ENCODE measurements at places on chromosomes 5 and 9.

GRCh38 chr5:103346162-103346748 lies 87.7 kb downstream of the MACIR start:
- no peak for DNase-seq

DNA sequence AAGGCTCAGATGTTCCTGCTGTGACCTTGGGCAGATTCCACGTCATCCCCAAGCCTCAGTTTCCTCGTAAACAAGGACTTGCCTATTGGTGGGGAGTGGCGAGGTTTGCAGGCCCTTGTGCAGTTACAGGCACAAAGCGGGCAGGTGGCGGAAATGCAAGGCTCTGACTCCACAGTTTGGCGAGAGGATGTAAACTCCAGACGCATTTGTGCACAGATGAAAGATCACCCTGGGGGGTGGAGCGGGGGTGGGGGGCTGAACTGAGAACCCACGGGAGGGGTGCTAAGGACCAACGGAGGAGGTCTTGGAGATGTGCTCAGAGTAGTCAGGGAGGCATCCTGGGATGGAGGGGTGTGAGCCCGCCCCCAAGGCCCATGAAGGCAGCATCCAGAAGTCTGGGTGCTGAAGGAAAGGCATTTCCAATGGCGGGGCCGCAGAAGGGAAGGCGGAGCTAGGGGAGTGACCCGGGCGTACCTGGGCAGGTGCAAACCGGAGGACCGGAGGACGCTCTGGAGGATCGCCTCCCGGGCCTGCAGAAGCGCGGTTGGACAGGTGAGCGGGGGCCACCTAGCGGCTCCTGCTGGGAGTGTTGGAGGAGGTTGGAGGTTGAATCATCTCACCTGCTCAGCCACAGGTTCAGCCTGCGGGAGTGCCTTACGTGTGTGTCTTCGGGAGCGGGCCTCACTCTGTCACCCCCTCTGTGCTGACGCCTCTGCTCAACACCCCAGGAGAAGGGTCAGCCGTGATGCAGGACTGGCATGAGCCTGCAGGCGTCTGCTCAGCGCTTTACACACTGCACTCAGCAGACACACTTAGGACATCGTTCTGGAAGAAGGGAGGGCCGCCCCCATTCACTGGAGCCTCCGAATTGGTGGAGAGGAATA lies 1.9 kb upstream of the FIBCD1 start:
- no peak for DNase-seq

DNA sequence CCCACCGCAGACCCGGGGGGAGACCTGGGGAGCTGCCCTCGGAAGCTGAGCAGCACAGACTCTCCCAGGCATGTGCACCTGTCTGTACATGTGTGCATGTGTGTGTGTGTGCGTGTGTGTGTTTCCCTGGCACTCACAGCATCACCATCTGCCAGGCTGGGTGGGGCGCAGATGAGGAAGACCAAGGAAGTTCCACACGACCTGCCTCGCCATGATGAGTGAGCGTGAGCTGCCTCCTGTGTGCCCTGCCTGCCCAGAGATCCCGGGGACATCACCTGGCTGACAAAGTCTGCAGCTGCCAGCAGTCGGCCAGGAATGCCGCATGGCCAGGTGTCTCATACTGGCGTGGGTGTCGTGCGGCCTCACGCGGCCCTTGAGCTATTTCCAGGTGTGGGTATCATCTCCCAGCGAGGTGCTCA lies 4.0 kb upstream of the GPSM1 start:
- DNase-seq, result no peak

DNA sequence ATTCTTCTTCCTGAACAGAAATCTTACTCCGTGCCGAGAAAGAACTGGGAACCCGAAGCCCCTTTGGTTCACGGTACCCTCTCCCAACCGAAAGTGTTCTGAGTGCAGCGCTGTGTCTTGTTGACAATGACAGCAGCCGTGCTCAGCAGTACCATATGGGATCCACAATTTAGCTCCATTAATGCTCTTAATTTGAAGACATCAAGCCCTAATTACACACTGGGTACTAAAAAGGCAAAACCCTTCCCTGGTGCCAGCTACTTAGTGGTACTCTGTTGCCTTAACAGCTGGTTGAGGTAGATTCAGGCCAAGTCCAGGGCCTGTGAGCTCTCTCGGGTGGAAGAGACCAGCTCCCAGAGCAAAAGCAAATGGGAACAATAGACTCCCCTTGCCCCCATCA lies 24.5 kb downstream of the DDX31 start:
- no peak for DNase-seq

DNA sequence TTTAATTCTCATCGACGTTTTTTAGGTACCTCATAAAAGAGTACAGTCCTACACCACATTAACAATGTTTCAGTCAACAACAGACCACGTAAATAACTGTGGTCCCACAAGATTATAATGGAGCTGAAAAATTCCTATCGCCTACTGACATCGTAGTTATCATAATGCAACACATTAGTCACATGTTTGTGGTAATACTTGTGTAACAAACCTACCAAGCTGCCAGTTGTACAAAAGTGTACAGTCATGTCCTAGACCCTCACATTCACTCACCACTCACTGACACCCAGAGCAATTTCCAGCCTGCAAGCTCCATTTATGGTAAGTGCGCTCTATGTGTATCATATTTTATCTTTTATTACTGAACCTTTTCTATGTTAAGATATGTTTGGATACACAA lies 16.8 kb downstream of the GNAQ start:
- no peak for DNase-seq

DNA sequence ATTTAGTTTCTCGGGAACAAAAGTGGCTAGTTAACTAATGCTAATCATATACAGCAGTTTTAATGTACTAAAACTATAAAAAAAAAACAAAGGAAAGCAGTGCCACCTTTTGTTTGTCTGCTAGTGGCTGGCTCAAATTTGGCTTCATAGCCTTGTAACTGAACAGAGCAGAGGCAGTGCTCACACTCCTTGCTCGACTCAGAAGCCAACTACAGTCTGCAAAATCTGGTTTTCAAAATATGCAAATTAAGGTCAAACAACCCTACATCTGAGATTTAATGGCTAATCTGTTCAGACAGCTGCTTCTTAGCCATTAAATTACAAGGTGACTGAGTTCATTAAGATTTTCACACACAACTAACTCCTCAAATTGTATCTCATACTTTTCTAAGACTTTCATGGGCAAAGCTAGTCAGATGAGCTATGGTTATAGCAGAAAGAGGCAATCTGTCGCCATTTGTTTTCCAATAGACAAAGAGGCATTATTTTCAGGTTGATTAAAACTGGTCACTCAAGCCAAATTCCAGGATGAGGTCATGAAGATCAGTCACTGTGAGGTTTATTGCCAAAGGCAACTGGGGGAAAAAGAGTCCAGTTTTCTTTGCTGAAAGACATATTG lies 56.8 kb upstream of the EPB41L4A start:
- no peak for DNase-seq

DNA sequence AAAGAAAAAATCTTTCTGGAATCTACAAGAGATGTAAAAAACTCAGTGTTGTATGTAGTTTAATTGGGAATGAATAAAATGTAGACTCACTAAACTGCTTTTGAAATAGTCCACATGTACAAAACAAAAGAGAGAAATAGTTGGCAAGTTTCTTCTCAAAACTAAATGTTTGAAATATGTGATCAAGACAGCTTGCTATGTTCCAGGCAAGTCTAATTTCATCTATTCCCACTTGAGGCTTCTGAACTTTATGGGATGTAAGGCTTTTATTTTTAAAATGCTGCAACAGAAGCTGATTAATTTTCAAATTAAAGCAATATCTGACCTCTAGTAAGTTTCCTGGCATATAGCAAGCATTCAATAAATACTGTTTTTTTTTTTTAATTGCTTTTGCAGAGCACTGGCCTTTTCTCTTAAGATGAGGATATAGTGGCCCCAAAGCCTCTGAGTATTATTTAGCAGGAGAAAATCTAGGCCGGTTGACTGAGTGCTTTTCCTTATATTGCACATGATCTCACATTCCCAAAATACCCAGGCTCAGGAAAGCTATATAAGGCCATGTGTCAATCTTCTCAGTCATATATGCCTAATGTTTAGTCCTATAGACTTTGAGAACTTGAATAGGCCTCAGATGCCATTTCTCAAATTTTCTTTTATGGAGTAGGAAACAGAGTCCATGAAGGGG lies 183.2 kb downstream of the NTRK2 start:
- DNase-seq, result no peak

- DNase-seq, result peak; percentile 72
These were observed 323.8 kb downstream of the PSAT1 start for GRCh38 chr9:78620764-78621163.

GRCh38 chr5:40680741-40681362 lies 1.1 kb downstream of the PTGER4 start:
- no peak for DNase-seq

GRCh38 chr5:84372066-84372695 lies 12.5 kb downstream of the EDIL3 start:
- no peak for DNase-seq

GRCh38 chr5:9056046-9056445 lies 489.8 kb downstream of the SEMA5A start:
- DNase-seq, result no peak

DNA sequence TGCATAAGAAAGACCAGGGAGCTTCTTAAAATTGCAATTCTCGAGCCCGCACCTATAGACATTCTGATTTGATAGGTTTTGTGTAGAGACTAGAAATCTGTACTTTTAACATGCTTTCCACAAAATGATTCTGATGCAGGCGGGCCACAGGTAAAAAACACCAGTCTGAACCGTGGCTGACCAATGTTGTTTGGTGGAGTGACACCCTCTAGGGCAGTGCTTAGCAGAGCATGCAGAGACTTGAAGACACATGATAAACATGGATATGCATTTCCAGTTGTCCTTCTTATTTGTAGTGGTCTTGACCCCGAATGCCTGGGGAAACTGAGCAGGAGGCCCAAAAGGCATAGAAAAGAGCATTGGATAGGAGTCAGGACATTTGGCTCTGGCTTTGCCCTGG lies 10.5 kb upstream of the COL15A1 start:
- no peak for DNase-seq

GRCh38 chr5:168874713-168875380 lies 295.7 kb upstream of the PANK3 start:
- DNase-seq, result no peak

GRCh38 chr9:98596486-98596885 lies 112.2 kb downstream of the GABBR2 start:
- DNase-seq, result no peak

DNA sequence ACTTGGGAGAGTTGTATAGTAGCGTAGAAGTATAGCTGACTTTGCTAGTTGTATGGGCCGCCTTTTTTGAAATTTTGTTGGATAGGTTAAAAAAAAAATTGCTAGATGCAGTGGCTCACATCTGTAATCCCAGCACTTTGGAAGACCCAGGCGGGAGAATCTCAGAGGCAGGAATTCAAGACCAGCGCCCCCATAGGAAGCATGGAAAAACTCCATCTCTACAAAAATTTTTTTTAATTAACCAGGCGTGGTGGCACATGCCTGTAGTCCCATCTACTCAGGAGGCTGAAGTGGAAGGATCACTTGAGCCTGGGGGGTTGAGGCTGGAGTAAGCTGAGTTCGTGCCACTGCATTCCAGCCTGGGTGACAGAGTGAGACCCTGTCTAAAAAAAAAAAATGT lies 59.2 kb downstream of the SMC5 start:
- DNase-seq, result no peak

- no peak for DNase-seq
These were observed 140.5 kb downstream of the DIRAS2 start for GRCh38 chr9:90502134-90502533.

DNA sequence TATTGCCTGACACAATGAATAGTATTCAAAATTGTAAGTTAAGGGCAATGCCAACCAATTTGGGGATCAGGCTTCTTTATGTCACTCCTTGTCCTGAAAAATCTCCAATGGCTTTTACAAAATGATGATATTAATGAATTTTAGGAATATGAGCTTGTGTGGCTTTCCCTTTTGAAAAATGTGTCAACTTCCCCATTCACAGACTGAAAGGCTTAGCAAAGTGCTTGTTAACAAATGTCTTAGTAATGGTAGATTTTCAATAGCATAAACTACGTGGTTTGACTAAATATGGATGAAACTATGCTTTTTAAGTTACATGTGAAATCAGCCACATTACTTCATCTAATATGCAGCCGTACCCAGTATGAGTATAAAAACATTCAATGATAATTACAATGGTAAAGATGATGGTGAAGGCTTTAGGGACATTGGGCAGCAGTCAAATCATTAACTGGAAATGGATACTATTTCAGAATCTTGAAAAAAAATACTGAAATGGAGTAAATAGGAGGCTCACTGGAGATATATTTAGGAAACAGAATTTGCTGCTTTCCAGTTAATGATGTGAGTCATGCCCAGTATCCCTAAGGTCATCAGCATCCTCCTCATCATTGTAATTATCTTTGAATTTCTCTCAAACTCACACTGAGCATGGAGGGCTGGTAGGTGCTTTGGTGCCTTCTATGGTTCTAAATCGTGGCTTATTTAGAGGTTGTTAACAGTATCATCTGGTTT lies 113.3 kb upstream of the ZNF608 start:
- no peak for DNase-seq

DNA sequence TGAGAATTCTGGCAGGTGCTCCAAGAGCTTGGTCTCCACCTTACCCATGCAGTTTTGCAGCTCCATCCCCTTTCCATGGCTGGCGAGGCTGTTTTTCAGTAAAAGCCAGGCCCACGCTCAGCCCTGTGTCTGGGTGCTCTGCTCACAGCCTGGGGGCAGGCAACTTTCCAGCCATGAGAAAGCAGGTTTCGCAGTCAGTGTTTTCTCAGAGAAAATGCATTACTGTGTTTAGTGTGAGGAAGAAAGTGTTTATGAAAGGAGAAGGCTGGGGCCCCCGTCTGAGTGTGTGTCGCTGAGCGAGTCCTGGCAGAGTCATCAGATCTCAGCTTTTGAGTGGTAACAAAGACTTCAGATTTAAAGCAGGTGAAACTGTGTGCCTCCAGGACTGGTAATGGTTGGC lies 248.1 kb downstream of the IRX1 start:
- DNase-seq, result no peak

DNA sequence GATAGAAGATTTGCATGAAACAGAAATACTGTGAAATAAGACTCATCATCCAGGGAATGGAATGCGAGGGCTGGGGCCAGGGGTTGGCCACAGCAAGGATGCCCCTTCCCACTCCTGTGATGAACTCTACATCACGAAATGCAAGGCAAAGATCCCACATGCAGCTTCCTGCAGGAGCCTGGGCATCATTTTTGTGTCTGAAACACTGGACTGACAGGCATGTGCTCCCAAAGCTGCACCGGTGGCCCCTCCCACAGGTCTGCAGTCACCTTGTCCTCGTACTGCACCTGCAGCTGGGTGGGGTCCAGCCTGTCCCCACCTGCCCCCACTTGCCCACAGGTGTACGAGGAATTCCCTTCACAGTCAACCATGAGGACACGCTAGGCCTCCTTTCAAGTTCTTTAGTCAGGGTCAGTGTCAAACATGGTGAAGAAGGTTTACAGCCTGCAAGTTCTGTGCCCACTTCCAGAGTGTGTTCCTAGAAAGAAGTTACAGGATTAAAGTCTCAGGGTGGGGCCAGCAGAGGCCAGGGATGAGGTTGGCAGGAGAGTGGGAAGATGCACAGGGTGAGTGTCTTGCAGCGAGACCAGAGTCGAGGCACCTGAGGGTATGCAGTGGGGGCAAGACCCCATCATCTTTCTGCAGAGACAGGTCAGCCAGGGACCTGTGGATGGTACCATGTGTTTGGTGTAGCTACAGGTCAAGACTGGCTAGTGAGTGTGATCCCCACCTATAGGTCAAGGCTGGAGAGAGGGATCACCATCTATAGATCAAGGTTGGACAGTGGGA lies 155.0 kb upstream of the IRX2 start:
- no peak for DNase-seq
